ENCODE measurements at places on chromosomes 6 and 20. TPM values are rescaled to one million over a fixed set of nuclear protein-coding genes. Genes with fewer than 3 reads are reported as not detected.

Gene SAMD5
- total RNA-seq = 1.4 TPM

Gene SYCP2
- total RNA-seq = under 0.01 TPM

Gene DAAM2
- total RNA-seq = 0.07 TPM

Gene MEI4
- total RNA-seq = under 0.01 TPM

Gene RBBP8NL
- total RNA-seq = 1.1 TPM
